SJCRH30 (cell line): ENCODE measurements at places on chromosomes 6 and 20.

DNA sequence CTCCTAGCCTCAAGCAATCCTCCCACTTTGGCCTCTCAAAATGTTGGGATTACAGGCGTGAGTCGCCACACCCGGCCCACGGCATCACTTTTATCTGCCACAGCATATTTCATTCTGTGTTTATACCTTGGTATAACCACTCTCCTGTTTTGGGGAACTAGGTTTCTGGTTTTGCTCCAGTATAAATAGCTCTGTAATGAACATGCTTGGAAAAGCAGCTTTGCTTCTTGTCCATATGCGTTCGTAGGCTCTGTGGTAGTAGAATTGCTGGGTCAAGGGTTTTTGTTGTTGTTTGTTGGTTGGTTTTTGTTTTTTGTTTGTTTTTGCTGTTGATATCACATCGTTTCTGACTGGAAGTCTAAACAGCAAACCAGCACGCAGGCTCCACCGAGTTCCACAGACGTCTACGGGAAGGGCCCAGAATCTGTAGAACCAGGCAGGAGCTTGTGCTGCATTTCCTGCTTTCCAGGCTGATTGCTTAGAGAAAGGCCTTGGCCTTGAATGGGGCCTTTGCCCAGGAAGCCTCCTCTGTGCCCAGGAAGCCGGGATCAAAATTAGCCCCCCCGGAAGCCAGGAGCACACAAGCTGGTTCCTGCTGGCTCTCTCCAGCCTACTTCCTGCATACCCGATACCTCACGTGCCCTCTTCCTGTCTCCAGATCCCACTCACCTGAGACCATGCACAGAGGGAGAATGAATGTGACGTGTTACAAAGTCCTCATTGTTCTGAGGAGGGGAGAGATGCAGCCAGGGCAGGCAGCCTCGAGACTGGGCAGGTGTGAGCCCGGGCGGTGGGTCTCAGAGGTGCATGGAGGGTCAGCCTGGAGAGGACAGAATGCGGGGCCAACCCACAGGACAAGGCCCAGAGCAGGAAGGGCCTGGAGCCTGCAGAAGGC lies 34.7 kb downstream of the AAR2 start:
- peak; percentile 39 for DNase-seq

DNA sequence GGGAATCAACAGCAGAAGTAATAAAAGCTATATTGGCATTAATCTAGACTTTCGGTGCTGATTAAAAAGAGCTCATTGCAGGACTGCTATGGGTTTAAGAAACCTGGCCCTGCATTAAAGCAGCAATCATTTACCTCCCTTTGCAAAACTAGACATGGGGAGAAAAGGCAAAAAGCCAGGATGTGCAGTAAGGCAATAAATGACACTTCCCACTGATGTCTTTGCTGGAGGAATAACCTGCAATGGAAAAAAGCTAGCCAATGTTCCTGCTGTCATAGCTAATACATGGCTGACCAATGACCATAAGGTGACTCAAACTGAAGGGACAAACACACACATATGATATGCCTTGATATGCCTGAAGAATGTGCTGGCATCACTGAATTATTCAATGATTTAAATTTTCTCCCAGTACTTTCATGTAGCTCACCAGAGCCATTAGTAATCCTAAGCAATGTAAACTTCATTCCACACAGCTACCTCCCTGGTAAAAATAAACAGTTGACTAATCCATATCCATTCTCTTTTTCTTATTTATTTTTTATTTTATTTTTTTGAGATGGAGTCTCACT lies 8.7 kb downstream of the DNAAF9 start:
- no peak for DNase-seq

- no peak for DNase-seq
Measured at GRCh38 chr20:43323592-43323991, 133.9 kb upstream of the PTPRT start.

GRCh38 chr6:23410439-23410838 lies 715.6 kb upstream of the NRSN1 start:
- DNase-seq: no peak

- no peak for DNase-seq
Measured at GRCh38 chr20:64188091-64188490, 23.8 kb downstream of the MYT1 start.

GRCh38 chr6:153038378-153039057 lies 36.0 kb upstream of the MTRF1L start:
- no peak for DNase-seq

GRCh38 chr6:30626484-30627366 lies at the start of gene ATAT1:
ATAT1 (plus strand) TSS chr6:30626874.
- DNase-seq: peak; percentile 91

GRCh38 chr20:63946986-63947637 lies 9.1 kb downstream of the UCKL1 start:
- DNase-seq: no peak

DNA sequence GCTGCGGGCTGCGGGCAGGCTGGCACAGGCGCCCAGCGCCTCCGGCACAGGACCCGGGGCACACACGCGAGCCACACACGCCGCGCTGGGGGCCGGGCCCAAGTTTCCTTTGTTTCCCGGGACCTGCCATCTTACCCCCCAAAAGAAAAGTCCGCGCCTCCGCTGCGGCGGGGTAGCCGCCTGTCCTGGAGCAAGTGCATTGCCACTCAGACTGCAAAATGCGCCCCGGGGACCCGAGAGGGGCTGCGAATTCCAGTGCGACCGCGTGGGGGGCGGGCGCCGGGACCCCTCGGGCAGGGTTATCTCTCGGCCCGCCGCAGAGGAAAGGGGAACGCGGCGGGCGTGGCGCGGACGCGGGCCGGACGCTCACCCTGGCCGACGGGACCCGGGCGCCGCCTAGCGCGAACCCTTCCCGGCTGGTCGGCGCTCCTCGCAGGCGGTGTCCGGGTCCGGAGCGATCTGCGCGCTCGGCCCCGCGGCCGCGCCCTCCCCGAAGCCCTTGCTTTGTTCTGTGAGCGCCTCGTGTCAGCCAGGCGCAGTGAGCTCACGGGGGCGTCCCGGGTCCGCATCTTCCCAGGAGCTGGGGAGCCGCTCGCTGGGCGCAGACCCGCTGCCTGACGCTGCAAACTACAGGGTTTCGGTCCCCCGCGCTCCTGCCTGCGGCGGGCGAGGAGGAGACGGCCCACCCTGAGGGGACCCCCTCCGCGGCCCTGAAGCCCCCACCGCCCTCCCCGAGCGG lies 639 bp upstream of the CD24 start:
- peak; percentile 42 for DNase-seq

DNA sequence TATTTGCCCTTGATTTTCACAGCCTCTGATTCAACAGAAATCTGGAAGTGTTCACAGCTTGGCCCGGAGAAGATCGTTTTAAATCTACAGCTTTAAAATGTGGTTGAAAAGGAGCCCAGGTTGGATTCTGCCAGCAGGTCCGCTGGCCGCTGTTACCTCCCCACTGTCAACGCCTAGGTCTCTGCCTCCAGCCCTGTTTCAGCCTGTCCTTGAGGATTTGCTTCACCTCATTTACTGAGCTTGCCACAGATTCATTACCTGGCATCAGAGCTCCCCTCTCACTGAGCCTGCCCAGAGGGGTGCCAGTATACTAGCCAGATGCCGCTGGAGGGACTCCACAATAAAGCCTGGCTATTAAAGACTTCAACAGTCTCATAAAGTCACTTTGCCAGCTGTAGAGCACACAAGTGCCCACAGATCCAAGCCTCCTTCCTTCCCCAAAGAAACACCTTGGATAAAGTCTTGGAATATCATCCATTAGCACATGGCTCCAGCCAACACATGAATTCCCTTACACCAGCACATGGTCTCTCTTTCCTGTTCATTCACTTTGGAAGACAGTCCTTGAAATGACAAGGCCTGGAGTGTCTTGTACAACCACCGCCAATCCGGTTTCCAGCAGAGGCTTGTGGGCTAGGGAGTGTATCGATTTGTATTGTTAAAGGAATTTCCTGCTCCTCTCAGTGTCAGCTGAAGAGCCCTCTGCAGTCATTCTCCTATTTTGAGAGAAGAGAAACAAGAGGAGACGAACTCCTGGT lies 9.5 kb upstream of the NR2E1 start:
- peak; percentile 30 for DNase-seq

GRCh38 chr20:1533059-1533458 lies 24.4 kb downstream of the SIRPD start:
- DNase-seq: no peak

DNA sequence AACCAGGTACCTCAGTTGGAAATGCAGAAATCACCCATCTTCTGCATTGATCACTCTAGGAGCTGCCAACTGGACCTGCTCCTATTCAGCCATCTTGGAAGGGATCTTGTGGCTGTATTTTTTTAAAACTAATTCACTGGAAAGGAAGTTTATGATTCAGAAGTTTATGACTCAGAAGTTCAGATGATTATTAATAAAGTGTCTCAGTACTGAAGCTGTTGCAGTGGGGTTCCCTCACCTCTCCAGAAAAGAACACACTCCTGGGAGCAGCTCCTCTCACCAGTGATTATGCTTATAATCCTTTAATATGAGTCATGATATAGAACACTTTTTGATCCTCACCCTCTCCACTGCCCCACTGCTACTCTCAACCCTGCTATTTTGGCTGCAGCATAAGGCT lies 291.2 kb upstream of the HS3ST5 start:
- no peak for DNase-seq
